ENCODE measurements at places on chromosomes 2 and 18.

GRCh38 chr18:6561016-6561415 is 146.3 kb upstream of the L3MBTL4 start:
- DNase-seq = no peak

DNA sequence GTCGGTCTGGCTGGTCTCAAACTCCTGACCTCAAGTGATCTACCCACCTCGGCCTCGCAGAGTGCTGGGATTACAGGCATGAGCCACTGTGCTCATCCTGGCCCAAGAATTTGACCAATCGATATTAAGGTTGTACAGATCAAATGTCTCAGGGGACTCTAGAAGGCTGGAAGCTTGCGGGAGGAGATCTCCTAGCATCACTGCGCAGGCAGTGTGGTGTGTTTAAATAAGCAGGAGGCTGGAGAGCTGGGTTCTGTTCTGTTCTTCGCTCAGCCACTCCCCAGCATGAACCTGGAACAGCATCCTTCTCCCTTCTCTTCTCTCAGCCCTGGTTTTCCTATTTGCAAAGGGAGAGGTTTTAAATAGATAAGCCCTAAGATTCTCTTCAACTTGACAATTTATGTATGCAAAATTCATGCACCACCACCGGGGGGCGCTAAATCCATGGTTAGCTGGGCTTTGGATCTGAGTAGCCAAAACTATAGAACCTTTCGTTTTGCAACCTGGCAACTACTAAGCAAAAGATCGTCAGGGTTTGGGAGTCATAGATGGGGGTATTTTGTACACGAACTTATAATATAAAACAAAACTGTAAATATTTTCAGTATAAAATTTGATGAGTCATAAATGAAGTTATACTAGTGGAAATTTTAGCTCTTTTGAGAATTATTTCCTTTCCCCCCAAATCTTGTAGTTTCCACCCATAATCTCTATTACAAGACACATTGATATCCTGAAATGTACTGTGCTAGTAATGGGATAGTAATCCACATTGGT is 60.6 kb downstream of the SLC16A14 start:
- DNase-seq = peak; percentile 85

GRCh38 chr2:239146011-239146641 is 254.7 kb downstream of the HDAC4 start:
- no peak for DNase-seq

DNA sequence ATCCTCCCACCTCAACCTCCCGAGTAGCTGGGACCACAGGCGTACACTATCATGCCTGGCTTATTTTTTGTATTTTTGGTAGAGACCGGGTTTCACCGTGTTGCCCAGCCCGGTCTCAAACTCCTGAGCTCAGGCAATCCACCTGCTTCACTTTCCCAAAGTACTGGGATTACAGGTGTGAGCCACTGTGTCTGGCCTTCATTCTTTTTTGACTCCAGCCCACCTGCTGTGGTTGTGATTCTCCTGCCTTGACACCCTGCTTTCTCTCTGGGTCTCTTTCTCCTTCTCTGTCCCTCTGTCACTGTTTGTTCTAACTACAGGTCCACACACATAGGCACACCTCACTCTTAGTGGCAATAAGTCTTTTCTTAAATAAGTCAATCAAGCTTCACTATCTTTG is 85.3 kb downstream of the FTCDNL1 start:
- DNase-seq = no peak

DNA sequence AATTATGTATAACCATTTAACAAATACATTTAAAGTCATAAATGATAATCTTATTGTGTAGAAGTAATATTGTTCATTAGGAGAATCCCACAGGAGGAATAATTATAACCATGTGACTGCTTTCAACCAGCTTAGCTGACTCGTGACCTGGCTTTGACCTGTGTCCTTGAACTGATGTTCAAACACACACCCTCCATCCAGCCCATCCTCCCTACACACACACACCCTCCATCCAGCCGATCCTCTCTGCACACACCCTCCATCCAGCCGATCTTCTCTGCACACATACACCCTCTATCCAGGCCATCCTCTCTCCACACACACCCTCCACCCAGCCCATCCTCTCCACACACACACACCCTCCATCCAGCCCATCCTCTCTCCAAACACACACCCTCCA is 83.5 kb downstream of the EIPR1 start:
- DNase-seq = no peak

DNA sequence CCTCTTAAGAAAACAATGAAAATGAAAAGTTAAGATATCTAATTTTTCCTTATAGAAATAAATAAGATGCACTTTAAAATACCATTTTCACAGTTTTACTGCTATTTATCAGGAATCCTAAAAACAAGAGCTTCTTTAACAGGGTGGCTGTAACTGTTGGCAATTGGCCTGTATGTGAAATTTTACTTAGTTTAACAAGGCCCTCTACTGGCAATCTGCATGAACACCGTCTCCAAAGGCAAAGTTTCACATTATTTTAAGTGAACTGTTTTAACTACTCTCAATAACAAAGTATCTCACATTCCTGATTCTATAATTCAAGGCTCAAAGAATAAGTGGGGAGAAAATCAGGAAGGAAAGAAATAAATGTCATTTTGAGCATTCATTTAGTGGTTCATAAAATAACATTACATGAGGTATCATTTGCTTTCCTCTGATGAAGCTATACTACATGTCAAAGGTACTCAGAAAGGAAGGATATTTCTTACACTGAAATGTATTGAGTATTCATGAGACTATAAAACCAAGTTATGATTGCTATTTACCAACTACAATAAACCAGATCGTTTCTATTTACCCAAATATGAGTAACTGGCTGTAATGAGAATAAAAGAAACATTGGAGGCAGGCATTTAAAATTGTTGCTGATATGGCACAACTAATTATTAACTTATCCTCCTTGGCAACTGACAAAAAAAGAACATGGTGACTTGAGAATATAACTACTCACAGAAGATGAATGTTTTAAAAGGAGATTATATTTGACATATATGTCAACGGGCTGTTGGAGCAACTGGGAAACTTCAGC is 7.0 kb downstream of the NCKAP5 start:
- no peak for DNase-seq

DNA sequence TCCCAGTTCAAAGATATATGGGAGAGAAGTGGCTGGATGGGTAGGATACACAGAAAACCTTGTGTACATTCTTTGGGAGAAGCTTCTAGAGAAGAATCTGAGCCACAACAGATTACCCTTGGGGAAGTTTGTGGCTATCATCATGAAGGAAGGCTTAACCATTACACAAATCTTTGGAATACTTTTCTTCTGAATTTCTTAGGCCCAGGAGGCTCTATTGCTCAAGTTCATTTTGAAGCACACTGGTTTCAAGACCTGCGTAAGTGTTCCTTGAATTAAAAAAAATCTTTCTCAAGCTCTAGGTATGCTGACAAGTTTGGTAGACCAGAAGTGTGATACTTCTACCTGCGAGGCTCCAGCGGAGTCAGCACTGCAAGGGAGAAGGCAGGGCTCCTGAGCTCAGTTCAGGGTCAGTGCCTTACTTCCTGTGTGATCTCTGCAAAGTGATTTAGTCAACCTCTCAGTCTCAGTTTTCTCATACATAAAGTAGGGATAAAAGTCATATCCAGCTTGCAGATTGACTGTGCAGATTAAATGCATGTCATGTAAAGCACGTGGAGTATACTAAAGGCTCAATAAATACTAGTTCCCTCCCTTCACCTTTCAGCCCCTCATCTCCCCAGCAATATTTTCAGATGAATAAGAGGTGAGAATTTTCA is 438.6 kb downstream of the DLGAP1 start:
- DNase-seq = no peak

DNA sequence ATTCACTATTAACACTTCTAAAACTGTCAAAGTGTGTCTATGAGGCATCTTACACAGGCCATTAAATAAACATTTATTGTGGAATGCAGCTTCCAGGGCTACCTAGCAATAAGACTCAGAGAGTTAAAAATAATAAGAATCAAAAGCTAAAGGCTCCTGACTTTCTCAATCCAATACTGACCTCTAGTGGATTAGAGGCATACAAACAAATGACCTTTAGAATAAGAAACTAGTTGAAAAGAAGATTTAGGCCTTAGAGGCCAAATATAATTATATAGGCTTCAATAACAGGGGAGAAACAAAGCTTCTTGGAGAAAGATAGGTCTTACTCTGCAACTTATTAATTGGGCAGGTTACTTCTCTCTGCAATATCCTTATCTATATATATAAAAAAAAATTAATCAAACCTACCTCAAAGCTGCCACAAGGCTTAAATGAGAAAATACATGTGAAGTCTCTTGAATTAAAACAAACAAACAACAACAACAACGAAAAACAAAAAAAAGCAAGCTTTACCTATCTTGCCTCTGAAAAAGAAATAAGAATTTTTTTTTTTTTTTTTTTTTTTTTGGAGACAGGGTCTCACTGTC is 246.1 kb downstream of the EXOC6B start:
- DNase-seq = no peak

- DNase-seq = no peak
Observed at GRCh38 chr2:20623241-20623640, 27.7 kb downstream of the HS1BP3 start.

DNA sequence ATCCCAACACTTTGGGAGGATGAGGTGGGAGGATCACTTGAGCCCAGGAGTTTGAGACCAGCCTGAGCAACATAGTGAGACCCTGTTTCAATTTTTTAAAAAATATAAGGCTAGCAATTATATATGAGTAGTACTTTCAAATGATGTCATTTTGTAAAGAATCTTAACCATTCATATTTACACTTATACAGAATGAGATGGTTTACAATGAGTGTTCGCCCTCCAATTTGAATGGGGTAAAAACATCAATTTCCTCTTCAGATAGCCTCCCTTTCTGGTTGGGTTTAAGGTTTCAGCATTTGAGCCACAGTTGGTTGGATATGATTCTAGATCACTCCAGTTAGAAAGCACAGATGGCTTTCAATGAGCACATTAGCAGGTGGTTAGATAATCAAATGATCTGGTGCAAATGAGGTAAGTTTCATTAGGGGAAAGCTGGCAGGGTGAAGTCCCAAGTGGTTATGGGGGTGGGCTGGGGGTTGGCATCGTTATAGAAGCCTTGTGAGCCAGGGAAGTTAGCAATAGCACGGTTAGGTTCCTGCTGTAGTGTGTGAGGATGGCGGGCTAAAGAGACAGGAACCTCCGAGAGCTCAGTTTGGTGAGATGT is 63.9 kb downstream of the TRPM8 start:
- DNase-seq = no peak

DNA sequence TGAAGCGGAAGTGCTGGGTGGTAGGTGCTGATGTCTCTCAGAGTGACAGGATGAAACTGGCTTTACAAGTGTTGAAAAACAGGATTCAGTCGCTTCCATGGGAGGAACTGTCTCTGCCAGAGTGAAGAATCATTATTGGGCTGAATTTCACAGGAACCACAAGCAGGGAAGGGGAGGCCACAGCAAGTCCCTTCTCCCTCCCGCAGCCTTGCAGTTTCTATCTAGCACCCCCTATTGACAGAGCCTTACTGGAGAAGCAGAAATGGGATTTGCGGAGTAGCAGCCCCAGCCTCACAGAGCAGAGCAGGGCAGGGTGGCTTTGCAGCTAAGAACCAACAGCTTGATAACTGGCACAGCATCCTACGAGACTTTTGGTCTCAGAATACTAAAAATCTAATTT is 33.3 kb upstream of the RMP24 start:
- no peak for DNase-seq

DNA sequence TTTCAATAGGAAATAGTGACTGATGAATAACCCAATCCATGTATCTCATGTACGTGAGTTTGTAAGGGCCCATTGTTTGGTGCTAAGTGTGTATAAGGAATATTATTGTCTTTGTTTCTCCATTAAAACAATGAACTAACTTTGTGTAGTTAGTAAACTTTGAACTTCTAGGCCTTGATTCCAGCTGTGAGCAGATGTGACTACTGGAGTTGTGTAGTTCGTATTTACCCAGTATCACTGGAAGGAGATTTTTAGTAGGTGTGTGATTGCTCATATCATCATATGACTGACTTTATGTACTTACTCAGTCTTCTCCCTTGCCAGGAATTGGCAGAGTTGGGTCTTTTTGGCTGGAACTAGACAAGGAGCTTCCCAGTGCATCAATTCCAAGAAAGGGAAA is 227.4 kb downstream of the AGPS start:
- no peak for DNase-seq

DNA sequence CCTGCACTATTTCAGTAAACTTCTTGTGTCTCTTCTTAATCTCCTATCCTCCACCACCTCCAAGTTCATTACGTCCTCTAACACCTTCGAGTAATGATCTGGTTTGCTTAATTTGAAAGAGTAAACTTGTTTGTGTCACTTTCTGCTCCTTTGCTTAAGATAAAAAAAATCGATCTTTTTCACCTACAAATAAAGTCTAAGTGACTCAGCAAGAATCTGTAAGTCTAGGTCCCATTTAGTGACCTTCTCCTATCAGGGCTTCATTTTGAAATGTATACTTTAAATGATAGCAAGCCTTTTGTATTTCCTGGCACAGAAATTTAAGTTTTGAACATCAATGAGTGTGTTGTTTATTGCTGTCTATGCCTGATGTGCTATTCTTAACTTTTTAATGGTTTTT is 260.9 kb upstream of the TFPI start:
- DNase-seq = no peak

DNA sequence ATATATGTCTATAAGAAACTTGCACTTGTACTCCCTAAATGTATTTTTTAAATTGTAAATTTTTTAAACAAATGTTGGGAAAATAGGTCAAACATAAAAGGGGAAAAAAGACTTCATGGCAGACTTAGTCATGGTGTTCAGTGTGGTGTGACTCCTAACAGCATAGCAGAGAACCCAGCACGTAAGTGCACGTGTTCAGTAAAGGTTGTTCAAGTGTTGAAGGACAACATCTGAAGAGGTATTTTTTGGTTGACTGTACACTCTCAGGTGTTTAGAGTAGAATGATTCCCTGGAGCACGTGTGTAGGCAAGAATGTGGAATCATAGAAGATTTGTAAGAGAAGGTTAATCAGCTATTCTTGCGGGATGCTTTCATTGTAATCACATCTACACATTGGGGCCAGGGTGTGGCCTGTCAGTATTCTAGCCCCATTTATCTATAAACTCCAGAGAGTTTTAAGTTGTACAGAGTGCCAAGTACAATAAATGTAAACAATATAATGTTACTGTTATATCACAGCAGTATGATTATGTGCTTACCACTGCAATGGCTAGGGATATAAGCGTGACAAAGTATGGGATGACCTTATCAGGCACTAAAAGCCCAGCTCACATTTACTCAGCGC is 106.8 kb downstream of the CRIM1 start:
- DNase-seq = no peak

- DNase-seq = no peak
Observed at GRCh38 chr2:211426240-211426639, 869.8 kb downstream of the CPS1 start.

DNA sequence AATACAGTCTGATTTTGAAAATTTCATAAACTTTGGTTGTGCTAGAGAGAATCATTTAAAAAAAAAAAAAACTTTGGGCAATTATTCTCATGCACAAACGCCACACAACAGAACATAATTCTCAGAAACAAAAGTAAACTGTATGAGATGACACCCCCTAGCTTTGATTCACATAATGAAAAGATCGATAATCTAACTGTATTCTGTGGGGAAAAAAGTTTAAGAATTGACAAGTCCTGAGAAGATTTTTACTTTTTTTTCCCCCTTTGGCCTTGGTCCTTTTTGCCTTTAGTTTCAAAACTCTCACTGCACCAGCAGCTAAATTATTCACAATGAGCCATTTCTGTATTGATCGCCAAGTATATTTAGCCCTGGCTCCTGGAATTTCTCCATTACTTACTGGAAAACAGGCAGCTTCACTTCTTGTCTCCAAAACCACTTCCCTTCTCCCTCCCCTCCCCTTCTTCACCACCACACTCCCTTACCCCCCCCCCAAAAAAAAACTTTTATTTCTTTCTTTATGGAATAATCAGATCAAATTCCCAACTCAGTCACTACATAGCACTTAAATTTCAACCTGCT is 2.0 kb downstream of the IKZF2 start:
- DNase-seq = no peak

- DNase-seq = no peak
Observed at GRCh38 chr2:208990716-208991115, 433.1 kb upstream of the MAP2 start.

Data from CD8-positive, alpha-beta T cell (primary cell).